ENCODE measurements at places on chromosomes 4 and X.

DNA sequence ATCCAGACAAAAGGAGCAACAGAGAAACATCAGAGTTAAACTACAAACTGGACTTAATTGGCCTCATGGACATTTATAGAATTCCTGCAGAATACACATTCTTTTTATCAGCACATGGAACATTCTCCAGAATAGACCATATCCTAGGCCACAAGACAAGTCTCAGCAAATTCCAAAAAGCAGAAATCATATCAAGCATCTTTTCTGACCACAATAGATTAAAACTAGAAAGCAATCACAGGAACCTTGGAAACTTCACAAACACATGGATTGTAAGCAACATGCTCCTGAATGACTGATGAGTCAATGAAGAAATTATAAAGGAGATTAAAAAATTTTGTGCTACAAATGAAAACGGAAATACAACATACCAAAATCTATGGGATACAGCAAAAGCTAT lies 526.7 kb downstream of the PCDH7 start:
- H3K27me3 ChIP-seq, result no peaks in the 10 kb centered on the region
- no peak for DNase-seq
- no peak overlapping the region for H3K27ac ChIP-seq
- no peak overlapping the region for H3K4me3 ChIP-seq
- H3K4me1 ChIP-seq, result no peaks in the 10 kb centered on the region

DNA sequence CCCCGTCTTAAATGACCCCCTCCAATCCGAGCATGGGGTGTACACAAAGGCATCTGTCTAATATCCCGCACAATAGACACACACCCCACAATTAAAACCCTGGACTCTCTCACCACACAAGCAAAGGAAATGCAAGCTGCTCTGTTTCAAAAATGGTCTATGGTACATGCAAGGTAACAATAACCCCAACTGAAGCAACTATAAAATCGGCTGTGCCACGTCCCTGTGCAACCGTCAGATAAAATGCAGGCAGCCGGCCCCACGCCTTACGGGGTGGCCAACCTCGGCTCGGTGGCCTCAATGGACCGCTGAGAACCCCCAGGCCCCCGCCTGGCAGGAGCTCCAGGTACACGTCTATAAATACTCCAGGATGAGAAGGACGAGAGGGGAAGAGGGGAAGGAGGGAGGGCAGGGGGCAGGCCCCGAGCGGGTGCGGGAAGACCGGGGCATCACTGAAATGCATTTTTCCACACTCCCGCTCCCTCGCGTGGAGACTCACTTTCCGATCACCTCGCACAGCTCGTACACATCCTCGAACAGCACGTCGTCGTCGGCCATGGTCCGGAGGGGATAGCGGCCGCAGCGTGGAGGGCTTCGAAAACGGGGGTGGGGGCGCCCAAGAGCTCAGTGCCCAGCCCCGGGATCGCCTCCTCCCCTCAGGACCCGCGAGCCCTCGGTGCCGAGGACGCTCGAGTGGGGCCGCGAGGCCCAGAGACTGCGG lies 763 bp downstream of the CASK start:
- peak; percentile 5 for DNase-seq
- no peaks in the 10 kb centered on the region for H3K27me3 ChIP-seq
- H3K27ac ChIP-seq, result peak overlapping the region; percentile 52
- H3K4me3 ChIP-seq, result peak overlapping the region; percentile 84

- no peak overlapping the region for H3K27ac ChIP-seq
- no peak overlapping the region for H3K4me3 ChIP-seq
- no peaks in the 10 kb centered on the region for H3K36me3 ChIP-seq
- no peaks in the 10 kb centered on the region for H3K27me3 ChIP-seq
- peaks cover 4% of the 10 kb centered on the region for H3K4me1 ChIP-seq
- DNase-seq, result no peak
Measured at GRCh38 chrX:30580641-30581040, 3.1 kb upstream of the TASL start.

DNA sequence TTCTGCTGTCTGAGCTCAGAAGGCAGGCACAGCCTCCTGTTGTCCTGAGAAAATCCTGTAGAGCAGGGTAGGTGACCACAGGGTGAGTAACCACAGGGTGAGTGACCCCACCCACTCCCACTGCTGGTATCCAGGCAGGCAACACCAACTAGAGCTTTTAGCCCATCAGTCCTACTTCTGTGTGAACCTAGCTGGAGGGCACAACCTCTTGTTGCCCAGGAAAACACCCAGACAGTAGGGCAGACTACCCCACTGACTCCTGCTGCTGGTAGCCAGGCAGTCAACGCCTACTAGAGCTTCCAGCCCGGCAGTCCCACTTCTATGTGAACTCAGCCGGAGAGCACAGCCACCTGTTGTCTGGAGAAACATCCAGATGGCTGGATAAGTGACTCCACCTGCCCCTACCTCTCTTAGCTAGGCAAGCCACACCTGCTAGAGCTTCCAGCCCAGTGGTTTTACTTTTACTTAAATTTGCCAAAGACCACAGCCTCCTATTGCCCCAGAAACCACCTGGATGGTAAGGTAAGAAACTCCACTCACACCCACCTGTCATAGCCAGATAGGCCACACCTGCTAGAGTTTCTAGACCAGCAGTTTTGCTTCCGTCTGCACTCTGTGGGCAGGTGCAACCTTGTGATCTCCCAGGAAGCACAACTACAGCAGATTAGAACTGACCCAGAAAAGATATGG lies 371.6 kb downstream of the INPP4B start:
- H3K27me3 ChIP-seq, result no peaks in the 10 kb centered on the region
- no peak for DNase-seq
- H3K27ac ChIP-seq, result no peak overlapping the region
- H3K4me1 ChIP-seq, result peaks cover 19% of the 10 kb centered on the region
- H3K4me3 ChIP-seq, result no peak overlapping the region

- no peak for DNase-seq
- H3K36me3 ChIP-seq, result no peaks in the 10 kb centered on the region
- no peaks in the 10 kb centered on the region for H3K27me3 ChIP-seq
Measured at GRCh38 chrX:16212024-16212423, 44.7 kb downstream of the MAGEB17 start.

- H3K4me3 ChIP-seq, result no peak overlapping the region
- no peak for DNase-seq
- peaks cover under 1% of the 10 kb centered on the region for H3K4me1 ChIP-seq
- peaks cover 25% of the 10 kb centered on the region for H3K27me3 ChIP-seq
Measured at GRCh38 chr4:76435528-76436319, 695 bp downstream of the SHROOM3 start.

DNA sequence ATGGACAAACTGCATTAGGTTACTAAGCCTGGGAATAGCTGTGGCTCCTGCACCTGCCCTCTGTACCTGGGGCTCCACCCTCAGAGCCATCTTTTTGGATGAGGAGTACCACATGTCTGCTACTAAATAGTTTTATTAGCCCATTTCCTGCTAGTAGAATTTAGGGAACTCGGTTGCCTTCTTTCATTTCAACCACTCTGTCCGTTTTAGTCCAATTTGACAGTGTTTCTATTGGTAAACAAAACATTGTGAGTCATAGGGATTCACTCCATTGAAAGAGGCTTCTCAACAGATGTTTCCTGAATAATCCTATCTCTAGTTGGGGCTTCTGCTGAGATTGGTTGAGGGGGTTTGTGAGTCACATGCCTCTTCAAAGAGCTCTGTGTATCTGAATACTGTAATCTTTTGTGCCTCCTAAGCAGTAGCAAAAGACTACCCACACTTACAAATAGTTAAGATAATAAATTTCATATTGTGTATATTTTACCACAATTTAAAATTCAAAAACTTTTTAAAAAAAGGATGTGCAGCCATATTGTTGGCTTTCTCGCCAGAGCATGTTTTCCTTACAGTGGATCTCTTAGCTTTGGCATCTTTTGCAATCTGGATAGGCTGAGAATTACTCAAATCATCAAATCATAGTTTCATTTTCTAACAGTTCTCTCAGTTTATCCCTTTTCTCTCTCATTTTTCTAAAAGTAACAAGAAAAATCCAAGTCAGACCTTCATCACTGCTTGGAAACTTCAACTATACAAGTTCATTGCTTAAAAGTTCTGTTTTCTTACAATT lies 9.9 kb downstream of the FAM200B start:
- H3K27ac ChIP-seq, result no peak overlapping the region
- H3K4me1 ChIP-seq, result no peaks in the 10 kb centered on the region

GRCh38 chr4:182688081-182688480 lies 229.1 kb downstream of the DCTD start:
- H3K4me1 ChIP-seq, result no peaks in the 10 kb centered on the region
- DNase-seq, result no peak
- no peak overlapping the region for H3K4me3 ChIP-seq
- no peaks in the 10 kb centered on the region for H3K27me3 ChIP-seq
- H3K36me3 ChIP-seq, result no peaks in the 10 kb centered on the region
- no peak overlapping the region for H3K27ac ChIP-seq

DNA sequence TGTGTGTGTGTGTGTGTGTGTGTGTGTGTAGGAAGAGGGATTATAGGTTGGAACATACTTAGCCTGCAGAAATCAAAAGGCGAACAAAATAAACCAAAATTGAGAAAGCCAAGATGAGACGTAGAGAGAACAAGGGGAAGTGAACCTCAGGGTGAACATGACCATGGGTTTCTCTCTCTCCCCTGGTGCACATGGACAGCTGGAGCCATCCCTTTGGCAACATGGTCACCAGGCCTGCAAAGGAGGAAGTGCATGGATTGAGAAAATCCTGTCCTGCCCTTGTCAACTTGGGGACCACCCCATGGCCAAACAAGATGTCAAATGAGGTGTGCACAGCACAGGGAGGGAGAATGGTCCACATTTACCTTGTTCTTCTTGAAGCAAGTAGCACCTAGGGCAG lies 23.1 kb downstream of the LGI2 start:
- H3K36me3 ChIP-seq, result no peaks in the 10 kb centered on the region
- H3K4me1 ChIP-seq, result no peaks in the 10 kb centered on the region
- no peak for DNase-seq

DNA sequence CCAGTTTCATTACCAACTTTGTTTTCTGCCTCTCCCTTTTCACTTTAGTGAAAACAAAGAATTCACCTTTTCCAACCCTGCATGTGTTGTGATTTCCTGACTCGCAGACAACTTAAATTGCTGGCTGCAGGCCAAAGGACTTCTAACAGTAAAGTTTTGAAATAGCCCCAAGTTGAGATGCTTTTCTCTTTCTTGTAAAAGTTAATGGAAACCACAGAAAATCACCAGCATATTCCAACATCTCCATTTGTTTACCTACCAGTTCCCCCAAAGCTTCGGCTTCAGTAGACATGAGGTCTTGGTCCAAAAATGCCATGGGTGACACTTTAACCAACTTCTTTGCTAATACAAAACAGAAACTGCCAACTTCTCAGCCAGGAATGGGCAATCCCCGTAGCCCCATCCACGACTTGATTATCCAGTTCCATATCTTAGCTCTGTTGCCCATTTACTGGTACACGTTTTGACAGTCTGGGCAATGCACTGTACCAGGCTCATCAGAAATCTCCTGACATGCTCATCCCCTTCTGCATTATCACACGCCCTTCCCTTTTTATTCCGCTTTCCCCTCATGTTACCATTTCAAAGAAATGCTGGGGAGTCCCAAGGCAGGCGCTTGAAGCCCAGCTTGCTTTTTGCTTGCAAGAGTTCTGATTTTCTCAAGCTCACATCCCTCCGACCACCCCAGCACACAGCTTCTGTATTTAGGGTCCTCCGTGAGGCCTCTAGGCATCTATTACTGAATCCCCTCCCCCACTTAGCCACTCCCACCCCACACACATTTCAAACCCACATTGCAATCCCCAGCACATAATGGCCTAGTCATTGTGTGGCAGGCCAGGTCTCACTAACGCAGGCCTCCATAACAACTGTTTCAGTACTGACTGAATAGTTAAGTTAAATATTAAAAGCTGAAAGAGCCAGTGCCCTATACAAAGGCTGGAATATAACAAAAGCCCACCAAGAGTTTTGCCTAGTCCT lies 137.9 kb upstream of the S100G start:
- no peaks in the 10 kb centered on the region for H3K4me1 ChIP-seq
- H3K27me3 ChIP-seq, result no peaks in the 10 kb centered on the region
- no peak overlapping the region for H3K27ac ChIP-seq
- H3K4me3 ChIP-seq, result no peak overlapping the region
- no peak for DNase-seq
- no peaks in the 10 kb centered on the region for H3K36me3 ChIP-seq

DNA sequence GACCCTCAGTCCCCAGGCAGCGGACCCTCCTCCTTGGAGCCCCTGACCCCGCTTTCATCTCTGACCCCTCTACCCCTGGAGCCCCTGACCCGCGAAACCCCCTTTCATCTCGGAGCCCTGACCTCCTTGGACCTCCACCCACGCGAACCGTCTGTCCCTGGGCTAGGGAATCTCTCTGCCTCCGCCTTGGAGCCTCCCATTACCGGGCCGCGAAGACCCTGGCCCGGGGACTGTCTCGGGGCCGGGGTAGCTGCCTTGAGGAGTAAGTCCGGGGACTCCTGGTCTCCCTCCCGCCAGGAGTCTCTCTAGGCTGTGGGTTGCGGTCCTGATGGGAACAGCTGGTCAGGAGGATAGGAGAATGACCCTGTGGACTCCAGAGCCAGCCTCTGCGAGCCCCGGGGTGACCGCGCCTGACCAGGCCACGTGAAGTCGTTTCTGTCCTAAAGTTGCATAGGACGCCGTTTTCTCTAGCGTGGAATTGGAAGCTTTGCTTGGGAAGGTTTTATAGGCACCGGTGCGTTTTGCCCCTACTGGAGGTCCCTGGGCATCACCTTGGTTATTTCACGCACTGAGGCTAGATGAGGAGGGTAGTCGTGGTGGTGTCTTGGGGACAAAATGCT lies 824 bp downstream of the TBC1D14 start:
- DNase-seq, result no peak
- H3K27me3 ChIP-seq, result no peaks in the 10 kb centered on the region
- no peaks in the 10 kb centered on the region for H3K36me3 ChIP-seq

GRCh38 chrX:152821145-152821765 lies 9.3 kb downstream of the CETN2 start:
- DNase-seq, result no peak
- no peak overlapping the region for H3K27ac ChIP-seq
- no peaks in the 10 kb centered on the region for H3K36me3 ChIP-seq
- H3K4me3 ChIP-seq, result no peak overlapping the region
- no peaks in the 10 kb centered on the region for H3K4me1 ChIP-seq
- H3K27me3 ChIP-seq, result peaks cover 10% of the 10 kb centered on the region

DNA sequence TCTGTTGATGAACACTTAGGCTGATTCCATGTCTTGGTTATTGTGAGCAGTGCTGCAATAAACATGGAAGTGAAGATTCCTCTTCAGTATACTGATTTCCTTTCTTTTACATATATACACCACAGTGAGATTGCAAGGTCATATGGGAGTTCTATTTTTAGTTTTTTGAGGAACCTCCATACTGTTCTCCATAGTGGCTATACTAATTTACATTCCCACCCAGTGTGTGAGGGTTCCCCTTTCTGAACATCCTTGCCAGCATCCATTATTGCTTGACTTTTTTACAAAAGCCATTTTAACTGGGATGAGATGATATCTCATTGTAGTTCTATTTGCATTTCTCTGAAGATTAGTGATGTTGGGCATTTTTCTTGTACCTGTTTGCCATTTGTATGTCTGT lies 80.5 kb upstream of the GALNT7 start:
- H3K4me1 ChIP-seq, result no peaks in the 10 kb centered on the region
- no peaks in the 10 kb centered on the region for H3K27me3 ChIP-seq
- no peaks in the 10 kb centered on the region for H3K36me3 ChIP-seq

- no peak overlapping the region for H3K4me3 ChIP-seq
- DNase-seq, result no peak
- H3K27ac ChIP-seq, result no peak overlapping the region
Measured at GRCh38 chrX:50000937-50001542, 78.6 kb downstream of the CLCN5 start.
